ENCODE measurements at places on chromosomes 5 and 9.

DNA sequence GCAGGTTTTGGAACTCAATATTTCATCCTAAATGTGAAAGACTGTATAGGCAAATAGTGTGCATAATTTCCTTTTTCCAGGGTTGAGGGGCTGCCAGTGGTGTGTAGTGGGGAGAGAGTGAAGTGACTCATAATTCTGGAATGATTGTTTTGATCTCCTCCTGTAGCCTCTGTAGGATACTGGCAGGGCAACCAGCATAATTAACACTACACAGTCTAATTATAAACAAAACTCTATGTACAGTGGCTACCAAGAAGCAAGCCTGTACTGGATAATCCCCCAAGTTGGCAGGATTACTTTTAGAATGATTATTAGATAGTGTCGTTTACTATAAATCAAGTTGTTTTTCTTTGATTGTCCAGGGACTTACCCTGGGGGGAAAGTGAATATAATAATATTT, 32.2 kb downstream of the LNPEP start:
- no peak for DNase-seq

DNA sequence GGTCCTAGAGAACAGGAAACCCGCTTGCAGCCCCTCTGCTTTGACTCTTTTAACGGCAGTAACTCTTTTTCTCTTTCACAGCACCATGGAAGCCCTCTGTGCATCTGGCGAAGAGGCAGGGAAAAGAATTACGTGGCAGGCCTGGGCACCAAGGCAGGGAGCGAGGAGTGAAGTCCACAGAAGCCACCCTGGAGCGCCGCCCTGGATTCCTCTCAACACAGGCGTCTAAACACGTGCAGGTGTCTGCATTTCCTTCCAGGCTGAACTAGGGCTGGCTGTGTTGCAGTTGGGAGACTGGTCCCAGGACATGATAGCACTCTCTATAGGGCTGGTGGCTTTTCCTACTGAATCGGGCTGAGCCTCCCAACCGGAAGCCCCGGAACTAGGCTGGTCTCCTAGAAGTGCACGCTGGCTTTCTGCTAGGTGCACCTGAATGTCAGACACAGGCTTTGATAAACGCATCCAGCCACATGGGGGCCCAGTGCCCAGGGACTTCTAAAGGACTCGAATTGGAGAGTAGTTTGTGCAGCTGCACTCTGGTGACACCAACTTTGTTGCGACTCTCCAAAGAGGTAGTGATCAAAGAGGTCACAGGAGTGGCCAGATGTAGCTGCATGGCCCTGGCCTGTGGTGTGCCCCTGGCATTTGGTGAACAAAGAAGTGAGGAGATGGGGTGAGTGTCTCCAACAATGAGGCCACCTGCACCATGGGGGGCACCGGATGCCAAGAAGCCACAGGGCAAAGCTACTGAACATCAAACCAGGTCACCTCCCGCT, 54.5 kb downstream of the AK8 start:
- DNase-seq = no peak

GRCh38 chr5:168529374-168530234, 499 bp downstream of the FBLL1 start:
- no peak for DNase-seq

DNA sequence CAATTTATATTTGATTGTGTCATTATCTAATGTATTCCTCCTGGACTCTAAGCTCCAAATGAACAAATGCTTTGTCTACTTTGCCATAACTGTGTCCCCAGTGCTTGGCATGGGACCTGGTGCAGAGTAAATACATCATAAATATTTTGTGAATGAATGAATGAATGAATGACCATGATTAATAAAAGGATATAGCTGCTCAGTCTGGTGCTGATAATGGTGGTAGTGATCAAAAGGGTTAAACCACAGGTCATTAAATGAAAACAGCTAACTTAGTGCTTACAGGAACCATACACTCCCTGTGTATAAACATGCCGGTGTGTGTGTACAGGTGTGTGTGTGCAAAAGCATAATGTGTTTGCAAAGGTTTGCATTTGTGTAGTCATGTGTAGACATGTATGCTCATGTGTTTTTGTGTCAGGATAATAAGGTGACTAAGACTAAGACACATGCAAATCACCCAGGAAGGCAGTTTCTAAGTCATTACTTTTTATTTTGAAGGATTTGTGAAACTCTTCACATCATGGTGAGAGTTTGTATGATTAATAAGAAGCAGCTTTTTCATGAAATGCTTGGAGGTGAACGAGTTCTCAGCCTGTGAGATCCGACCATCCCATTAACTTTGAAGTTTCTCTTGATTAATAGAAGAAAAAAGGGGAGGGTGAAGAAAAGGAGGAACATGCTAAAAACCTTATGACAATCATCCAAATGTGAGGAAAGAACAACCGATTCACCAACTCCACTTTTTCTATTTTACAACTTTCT, 24.6 kb downstream of the SPARC start:
- DNase-seq = no peak

- DNase-seq = no peak
Measured at GRCh38 chr5:167929841-167930240, 361.6 kb upstream of the WWC1 start.

DNA sequence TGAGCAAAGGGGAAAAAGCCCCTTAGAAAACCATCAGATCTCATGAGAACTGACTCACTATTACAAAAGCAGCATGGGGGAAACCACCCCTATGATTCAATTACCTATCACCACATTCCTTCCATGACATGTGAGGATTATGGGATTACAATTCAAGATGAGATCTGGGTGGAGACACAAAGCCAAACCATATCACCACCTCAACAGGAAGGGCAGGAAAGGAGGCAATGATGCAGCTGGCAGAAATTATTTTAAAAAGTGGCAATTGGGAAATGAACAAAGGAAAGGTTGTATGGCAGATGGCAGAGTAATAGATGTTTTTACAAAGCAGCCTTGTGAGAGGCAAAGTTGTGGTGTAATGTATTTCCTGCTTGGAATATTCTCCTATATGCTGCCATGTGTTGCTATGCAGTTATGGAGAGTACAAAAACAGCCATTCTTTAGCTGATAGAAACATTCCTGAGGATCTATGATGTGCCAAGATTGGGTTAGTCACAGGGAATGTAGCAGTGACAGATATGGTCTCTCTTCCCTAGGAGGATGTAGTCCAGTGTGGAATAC, 138.8 kb downstream of the SMC2 start:
- DNase-seq = no peak

- no peak for DNase-seq
Measured at GRCh38 chr5:141714542-141715310, 32.7 kb upstream of the ARAP3 start.

GRCh38 chr5:148511810-148512347, 128.1 kb downstream of the FBXO38 start:
- no peak for DNase-seq

DNA sequence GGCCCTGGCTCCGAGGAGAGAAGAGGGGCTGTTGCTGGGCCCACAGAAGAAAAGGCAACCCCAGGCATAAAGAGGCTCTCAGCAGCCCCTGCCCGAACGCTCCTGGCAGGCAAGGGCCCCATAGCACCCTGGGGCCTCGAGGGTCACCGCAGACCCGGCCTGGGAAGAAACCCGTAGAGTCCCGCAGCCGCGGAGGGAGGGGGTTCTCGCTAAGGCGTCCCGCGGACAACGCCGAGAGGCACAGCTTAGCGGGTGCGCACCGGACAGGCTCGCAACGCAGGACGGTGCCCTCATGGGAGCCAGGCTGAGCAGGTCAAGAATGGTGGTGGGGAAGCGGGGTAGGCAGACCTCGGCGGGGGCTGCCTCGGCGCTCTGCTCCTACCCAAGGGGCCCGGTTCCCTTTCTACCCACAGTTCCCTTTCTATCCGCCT, 6.7 kb downstream of the PITX1 start:
- DNase-seq = no peak

GRCh38 chr9:74220327-74220726, 276.8 kb upstream of the RORB start:
- no peak for DNase-seq

- DNase-seq = no peak
Measured at GRCh38 chr5:107531308-107531707, 139.4 kb downstream of the EFNA5 start.

- no peak for DNase-seq
Measured at GRCh38 chr5:167888393-167888792, 403.1 kb upstream of the WWC1 start.

GRCh38 chr9:15306068-15306756, 804 bp downstream of the TTC39B start:
- peak; percentile 13 for DNase-seq

GRCh38 chr9:9598723-9599122, 1014.1 kb downstream of the PTPRD start:
- no peak for DNase-seq

DNA sequence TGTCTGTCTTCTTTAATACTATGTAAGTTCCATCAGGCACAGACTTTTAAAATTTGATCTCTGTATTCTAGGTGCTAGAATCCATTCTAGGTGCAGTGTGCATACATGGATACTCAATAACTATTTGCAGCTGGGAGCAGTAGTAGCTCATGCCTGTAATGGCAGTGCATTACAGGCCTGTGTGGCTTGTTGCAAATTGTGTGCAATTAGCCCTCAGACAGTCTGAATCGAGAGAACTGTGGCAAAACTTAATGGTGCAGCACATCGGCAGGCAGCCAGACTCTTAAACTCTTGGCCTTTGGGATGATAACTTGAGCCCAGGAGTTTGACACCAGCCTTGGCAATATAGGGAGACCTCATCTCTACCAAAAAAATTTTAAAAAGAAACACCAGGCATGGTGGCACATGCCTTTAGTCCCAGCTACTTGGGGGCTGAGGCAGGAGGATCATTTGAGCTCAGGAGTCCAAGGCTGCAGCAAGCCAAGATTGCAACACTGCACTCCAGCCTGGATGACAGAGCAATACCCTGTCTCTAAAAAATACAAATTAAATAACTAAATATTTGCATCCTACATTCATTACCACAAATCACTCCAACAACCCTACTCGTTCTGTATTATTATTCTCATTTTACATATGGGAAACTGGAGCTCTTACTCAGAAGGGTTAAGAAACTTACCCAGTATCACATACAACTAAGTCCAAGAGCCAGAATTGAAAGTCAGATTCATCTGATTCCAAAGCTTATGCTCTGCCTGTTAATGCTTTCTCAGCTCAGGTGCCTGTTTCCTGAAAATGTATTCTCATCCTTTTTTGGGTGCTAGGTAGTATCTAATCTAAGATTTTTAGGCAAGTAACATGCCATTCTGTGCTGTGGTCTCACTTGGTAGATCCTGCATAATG, 30.1 kb downstream of the PRKACG start:
- DNase-seq = no peak

DNA sequence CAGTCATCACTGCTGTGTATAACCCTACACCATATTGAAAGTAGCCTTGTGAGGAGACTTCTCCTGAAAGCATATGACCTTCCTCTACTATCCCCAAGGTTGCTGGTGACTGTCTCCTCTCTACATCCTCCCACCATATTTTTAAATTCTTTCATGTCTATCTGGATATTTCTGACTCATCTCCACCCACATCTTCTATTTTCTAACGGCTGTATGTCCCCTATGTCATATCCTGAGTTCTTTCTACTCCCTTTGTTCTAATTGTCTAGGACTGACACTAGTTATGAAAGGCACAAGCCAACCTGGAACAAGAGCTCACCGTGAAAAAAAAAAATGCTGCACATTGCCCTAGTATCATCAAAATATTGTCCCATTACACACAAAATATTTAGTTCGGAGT, 218.3 kb upstream of the ZNF462 start:
- no peak for DNase-seq

- DNase-seq = no peak
Measured at GRCh38 chr5:132183723-132184122, 43.9 kb downstream of the P4HA2 start.

DNA sequence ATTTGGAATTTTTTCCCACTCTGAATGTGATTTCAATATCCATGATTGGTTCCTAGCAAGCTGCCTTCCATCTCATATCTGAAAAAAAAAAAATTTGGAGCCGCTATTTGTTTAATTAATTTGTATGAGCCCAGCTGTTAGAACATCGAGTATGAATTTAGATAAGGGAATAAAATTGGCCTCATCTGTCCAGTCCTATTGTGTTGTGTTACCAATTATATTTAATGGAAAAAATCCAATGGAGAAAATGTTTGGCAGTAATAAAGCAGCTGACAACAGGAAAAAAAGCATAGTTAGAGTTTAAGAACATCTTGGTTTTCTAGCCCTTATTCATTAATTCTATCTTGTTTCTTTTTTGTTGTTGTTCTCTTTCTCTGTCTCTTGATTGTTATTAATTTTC, 735.6 kb upstream of the RIOK2 start:
- no peak for DNase-seq

- DNase-seq = no peak
Measured at GRCh38 chr5:156675395-156675794, 174.7 kb upstream of the PPP1R2B start.

DNA sequence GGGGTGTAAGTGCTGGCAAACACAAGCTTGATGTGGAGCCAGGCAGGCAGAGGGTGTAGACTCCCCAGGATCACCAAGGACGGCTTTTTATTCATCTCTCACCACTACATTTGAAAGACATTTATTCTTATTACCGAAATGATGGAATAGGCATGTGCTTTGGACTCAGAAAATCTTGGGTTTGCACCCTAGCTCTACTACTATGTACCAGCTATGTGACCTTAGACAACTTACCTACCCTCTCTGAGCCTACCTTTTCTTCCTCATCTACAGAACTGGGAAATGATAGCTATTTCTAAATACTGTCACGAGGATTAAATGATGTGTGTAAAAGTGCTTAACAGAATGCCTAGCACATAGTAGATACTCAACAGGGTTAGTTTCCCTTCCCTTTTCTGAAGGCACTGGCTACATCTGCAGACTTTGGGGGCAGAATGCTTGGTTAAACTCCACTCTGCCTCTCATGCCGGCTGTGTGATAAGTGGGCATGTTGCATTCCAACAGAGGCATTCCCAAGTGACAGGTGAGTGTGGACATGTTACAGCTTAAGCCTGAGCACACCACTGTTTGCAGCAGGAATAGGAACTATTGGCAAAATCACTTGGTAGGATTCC, 94.8 kb downstream of the SLC1A3 start:
- DNase-seq = no peak

- no peak for DNase-seq
Measured at GRCh38 chr5:22918511-22918910, 65.4 kb upstream of the CDH12 start.

DNA sequence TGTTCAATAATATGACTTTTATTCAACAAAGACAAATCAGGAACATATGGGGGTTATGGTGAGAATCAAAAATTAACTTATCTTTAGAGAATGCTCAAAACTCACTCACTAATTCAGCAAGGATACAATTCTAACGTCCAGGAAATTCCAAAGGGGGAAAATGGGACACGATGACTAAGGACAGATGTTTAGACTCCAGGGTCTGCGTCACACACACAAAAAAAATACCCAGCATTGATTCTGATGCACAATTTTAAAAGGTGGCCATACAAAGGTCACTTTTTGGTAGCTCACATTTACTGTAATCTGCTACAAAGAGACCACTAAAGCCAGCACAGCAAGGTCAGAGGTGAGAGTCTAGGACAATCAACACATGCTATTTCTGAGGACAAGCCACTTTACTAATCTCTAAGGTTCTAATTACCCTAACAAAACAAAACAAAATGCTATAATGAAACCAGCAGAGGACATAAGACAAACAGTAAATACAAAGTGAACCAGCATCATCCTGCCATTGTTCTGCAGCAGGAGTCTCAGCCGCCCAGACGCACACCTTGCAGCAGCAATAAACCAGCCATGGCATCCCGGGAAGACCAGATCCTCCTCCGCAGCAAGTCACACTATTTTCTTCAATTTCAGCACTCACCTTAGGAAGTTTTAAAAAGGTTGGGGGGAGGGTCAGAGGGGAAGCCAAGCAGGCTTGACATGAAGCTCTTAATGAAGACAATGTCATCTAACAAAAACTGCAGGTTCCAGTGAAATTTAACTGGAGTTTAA, 57.8 kb downstream of the TTC39B start:
- DNase-seq = no peak
